ENCODE measurements at places on chromosomes 7 and 10. TPM values are rescaled to one million over a fixed set of nuclear protein-coding genes. Genes with fewer than 3 reads are reported as not detected.

DNA sequence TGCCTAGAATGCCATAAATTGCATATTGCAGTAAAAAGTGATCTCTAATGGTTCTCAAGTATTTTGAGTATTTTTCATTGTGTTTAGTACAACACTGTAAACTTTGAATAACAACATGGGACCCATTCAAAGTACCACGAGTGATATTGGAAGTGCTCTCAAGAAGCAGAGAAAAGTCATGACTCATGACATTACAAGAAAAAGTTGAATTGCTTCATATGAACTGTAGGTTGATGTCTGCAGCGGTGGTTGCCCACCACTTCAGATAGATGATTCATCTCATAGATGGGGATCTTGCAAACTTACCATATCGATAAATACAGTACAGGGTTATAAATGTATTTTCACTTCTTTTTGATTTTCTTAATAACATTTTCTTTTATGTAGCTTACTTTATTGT lies 33.9 kb downstream of the ENTPD1 start:
- no peak for DNase-seq

Gene FAM25A
- not detected for polyA plus RNA-seq

- no peak for DNase-seq
These were observed 202.3 kb downstream of the HERPUD2 start for GRCh38 chr7:35492451-35493175.

Gene OR13A1
- polyA plus RNA-seq, result not detected

GRCh38 chr7:64625114-64626082 lies 40.5 kb upstream of the ZNF107 start:
- DNase-seq, result no peak

- no peak for DNase-seq
These were observed 32.3 kb downstream of the RASGEF1A start for GRCh38 chr10:43234471-43235041.

Gene SPDYE2
- polyA plus RNA-seq, result not detected

Measured in fibroblast of lung (primary cell).